ENCODE measurements at places on chromosomes 16 and 17.

- no peak for DNase-seq
Observed at GRCh38 chr16:14958970-14959369, 15.9 kb upstream of the PDXDC1 start.

DNA sequence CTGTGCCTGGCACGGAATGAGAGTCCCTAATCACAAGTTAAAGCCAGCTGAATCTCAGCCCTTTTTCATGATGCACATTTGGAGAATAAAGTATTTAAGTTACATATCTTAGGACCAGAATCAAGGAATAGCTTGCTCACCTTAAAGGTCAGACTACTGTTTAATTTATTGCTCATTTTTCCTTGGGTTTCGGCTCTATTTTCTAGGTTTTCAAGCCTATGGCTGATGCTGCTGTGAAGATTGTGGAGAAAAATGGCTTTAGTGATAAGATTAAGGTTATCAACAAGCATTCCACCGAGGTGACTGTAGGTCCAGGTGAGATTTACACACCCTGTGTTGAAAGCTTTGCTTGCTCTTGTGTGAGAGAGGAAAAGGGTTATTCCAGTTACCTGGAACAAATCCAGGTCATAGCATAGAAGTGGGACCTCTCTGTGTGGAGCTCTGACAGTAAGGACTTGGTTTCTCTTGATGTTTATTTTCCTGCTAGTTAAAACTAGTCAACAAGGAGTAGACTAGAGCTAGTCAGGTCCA is 18.1 kb downstream of the PRMT7 start:
- no peak for DNase-seq

DNA sequence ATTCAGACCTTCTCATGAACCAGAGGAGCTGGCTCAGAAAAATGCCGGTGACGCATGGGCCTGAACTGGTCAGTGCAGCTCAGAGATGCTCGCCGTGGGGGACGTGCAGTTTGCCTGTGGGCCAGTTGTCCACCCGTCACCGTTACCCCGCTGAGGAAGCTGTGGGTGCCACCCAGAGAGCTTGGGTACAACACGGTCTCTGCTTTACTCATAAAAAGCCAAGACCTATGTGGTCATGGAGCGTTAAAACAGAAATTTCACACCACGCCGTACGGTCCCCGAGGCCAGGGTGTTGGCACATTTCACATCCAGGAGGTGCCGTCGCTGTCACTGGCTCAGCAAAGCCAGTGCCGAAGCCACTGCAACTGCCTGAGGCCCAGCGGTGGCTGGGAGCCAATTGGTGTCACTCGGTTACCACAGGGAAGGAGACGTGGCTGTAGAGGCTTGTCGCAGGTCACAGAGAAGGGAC is 120.9 kb downstream of the METRNL start:
- DNase-seq: peak; percentile 73

DNA sequence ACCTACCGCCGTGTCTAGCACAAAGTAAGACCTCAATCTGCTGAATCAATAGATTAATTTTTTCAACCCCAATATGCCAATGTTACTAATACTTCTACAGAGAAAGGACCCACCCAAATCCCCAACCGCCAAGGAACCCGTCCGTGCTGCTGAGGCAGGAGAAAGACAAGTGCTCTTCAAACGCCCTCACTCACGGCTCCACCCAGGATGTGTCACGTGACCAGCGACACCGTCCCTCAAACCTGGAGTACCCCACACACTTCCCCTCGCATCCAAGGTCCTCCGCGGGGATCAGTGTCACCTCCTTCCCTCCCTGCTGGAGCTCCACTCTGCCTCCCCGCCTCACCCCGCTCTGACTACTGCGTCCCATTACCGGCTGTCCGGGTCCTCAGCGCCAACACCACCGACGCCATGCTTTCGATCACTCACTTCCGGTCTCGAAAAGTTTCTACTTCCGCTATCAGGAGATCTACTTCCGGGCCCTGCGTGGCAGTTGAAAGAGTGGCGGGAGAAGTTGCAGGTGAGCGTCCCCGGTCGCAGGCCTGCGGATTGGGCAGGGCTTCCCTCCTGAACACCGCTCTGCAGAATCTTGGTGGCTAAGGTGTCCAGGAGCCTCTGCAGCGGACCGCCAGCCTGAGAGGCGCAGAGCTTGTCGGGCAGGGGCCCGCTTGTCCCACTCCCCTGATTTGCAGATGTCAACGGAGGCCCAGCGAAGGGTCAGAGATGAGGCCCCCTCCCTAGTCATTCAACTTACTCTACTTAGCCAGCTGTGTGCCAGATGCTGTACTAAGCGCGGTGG is at the start of the genes EME1 and MRPL27:
Gene EME1 (plus strand): TSS at position 472 of the 799 bp plus-strand sequence. CDS start 1,980 bp downstream, outside the sequence.
Gene MRPL27 (minus strand): TSS at position 427 of the 799 bp plus-strand sequence. CDS start 14 bp downstream, at position 413.
- peak; percentile 99 for DNase-seq

Measured in Kasumi-1 (cell line).